ENCODE measurements at places on chromosomes 2 and 18.

- DNase-seq = no peak
These were observed 6.7 kb upstream of the SCYGR1 start for GRCh38 chr2:227394401-227394800.

DNA sequence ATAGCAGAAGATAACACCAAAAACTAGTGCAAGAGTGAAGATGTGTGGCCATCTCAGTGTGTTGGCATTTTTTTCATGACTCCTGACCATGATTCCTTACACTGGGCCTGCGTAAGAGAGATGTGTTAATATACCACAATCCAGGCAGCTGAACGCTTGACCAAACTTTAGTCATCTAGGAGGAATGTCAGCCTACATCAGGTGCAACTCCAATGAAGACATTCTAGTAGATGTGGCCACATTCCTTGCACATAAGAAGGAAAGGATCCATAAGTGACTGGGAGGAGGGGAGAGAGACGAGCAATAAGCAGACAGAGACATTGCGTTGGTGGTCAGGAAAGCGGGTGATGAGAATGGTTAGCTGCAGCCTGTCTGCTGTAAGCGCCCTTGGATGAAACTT lies 42.6 kb downstream of the CYRIA start:
- DNase-seq = no peak

DNA sequence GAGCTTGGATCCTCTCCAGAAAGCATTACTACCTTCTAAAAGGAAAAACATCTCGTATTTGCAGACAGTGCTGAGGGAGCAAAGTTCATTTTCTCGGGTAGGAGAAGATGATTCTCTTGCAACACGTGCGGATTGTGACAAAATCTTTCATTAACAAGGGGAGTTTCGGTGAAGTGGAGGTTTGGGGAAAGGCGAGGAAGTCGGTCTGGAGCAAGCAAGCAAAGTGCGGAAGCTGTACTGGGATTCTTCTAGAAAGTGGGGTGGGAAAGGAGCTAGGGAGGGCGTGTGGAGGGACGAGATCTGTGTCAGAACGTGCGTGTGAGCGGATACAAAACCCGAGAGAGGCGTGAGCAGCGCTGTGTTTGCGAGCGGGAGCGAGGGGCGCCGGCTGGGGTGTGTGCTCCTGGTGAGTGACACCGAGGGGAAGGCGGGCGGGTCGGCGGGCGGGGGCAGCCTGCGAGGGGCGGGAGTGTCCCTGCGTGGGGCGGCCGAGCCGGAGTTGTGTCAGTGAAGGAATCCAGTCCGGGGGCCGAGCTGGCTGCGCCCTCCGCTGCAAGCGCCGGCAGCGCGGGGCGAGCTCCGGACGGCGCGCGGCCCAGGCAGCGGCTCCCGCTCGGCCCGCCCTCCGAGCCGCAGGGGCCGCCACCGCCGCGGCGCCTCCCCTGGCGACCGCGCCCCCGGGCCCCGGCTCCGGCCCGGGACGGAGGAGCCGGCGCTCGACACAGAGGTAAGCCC lies at the start of gene SPATS2L:
SPATS2L (plus strand) TSS at position 498 of the 735 bp plus-strand sequence. CDS start 82,552 bp downstream, outside the sequence.
- DNase-seq = peak; percentile 37

GRCh38 chr2:20935168-20935775 lies 108.6 kb downstream of the APOB start:
- DNase-seq = no peak

DNA sequence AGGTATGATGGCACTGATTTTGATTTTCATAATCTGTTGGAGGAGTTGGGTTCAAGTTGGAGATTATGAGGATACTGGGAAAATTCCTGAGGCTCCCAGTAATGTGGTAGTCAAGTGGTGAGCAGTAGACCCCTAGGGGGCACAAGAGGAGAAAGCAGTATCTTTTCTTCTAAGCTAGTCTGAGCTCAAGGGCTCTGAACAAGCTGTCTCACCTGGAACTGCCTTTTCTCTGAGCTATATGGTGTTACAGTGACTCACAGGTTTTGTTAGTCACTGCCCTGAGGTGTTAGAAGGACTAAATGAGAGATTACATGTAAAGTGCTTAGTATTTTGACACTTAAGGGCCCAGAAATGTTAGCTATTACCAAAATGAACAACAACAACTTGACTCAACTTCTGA lies 42.2 kb downstream of the CD302 start:
- no peak for DNase-seq

DNA sequence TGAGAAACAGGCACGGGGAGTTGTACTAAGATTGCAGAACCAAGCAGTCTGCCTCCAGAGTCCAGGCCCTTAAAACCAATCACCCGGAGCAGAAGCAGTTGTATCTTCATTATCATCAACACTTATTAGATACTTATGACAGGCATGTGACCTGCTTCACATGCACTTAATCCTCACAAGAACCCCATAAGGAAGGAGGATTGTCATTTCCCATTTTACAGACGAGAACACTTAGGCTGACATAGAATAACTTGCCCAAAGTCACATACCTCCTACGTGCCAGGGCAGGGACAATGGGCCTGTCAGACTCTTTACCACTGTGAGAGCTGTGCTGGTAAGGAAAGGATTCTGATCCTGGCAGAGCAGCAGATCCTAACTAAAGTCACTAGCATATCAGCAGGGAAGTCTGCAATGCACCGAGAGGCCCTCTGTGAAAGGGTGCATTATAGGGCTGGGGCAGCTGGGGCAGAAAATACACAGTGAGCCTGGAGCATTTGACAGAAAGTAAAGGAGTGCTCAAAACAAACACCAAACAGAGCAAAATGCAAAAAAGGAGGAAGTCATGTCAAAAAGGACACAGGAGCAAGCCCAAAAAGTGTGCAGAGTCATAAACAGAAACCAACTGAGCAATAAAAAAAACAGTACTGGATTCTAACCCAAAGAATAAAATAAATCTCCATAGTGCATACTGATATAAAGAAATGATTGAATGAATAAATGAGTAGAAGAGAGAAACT lies 55.9 kb upstream of the SP3 start:
- no peak for DNase-seq

DNA sequence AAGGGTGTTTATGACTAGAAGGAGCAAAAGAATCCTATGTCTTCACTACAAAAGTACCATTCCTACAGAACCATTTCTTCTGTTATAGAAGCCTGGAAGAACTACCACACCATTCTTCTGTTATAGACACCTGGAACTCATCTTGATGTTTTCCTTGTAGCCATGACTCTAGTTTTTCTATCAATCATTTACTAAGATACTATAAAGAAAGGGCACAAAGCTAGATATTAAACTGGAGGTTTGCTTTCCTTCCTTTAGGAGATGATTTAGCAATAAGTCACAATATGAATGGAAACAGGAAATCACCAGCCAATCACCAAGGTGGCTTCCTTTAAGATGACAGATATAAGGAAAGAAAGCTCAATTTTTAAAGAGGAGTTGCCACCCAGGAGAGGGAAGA lies 100.3 kb upstream of the NEUROD1 start:
- no peak for DNase-seq

- no peak for DNase-seq
These were observed 57.6 kb upstream of the CABLES1 start for GRCh38 chr18:23077493-23078256.

- DNase-seq = no peak
These were observed 187.3 kb downstream of the FAM210A start for GRCh38 chr18:13539050-13539449.

DNA sequence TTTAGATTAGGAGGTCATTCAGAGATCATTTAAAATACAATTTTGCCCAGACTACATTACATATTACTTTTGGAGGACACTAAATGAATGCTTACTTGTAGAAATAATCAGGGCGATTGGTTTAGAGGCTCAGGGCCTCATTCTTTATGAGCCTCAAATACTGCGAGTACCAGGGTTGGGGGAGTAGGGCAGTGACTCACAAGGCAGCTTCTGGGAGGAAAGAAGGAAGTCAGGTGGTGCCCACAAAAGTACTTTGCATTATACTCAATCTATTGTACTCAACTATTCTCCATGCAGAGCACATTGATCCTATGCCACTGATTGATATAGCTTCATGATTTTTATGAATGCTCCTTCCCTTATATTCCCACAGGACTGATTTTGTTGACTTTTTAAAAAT lies 166.9 kb downstream of the SOCS6 start:
- DNase-seq = no peak

GRCh38 chr2:108625186-108625827 lies 91.0 kb downstream of the LIMS1 start:
- DNase-seq = no peak

- DNase-seq = no peak
These were observed 230.4 kb downstream of the MREG start for GRCh38 chr2:215782965-215783364.

GRCh38 chr2:208674919-208675318 lies 268.3 kb downstream of the PTH2R start:
- DNase-seq = no peak

- no peak for DNase-seq
These were observed 59.4 kb downstream of the ANKMY1 start for GRCh38 chr2:240498171-240498957.

- DNase-seq = no peak
These were observed 166.6 kb downstream of the RNF144A start for GRCh38 chr2:7083580-7084509.

DNA sequence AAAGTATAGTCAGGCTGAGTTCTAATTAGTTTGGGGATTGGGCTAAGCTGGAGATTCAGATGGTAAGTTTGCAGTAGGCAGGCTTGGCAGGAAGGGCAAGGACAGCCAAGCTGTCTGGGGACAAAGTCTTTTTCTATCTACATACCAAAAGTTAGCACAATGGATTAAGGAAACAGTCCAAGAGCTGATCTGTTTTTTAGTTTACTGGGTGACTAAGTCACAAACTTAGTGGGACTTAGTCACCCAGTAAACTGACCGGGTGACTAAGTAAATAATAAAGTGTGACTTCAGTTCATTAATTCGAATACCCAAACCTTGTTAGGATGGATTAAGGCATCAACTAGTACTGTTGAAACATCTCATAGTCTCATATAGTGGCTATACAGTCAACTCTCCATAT lies 1386.0 kb upstream of the CELF4 start:
- DNase-seq = no peak

- no peak for DNase-seq
These were observed 78.3 kb downstream of the STPG4 start for GRCh38 chr2:47076586-47077441.

GRCh38 chr2:207291625-207292252 lies 126.0 kb upstream of the KLF7 start:
- no peak for DNase-seq

DNA sequence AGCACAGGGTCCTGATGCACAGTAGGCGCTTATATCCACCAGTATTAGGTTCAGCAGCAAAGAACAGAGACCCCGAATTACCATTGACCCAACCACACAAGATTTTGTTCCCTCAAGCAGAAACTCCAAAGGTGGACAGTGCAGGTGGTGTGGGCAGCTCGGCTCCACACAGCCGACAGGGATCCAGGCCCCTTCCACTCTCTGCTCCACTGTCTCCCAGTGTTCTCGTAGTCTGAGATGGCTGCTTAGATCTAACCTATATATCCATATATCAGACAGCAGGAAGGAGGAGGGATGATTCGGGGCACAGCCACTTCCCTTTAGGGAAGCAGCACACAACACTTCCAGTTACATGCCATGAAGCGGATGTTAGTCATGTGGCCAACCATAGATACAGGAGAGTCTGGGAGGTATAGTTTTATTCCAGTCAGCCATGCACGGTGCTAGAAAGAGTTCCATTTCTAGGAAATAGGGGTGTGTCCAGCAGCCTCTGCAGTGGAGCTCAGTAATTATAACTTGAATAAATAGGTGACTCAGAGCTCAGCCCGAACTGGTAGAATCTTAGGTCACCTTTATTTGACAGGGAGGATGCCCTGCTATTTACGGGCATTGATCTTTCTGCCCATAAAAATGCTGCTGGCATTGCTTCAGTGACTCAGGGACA lies 158.9 kb downstream of the TWIST2 start:
- no peak for DNase-seq

GRCh38 chr2:202780514-202781021 lies 91.0 kb downstream of the ICA1L start:
- no peak for DNase-seq

GRCh38 chr2:2547451-2547850 lies 216.4 kb upstream of the MYT1L start:
- DNase-seq = no peak

GRCh38 chr2:111918383-111918806 lies 20.0 kb downstream of the MERTK start:
- DNase-seq = no peak

DNA sequence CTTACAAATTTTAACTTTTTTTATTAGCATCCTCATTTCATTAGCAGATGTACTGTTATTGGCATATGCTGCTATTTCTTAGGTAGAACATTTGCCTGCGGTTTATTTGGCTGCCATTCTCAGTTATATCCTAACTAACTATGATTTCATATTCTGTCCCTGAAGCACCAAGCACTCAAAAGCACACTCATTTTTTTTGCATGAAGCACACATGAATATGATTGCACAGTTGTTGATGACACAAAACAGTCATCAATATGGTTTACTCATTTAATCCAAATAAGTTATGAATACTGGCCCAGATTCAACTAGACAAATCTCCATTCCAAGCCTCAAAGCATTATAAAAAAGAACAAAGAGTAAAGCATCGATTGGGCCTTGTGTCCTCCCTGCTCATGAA lies 129.4 kb upstream of the CNTNAP5 start:
- DNase-seq = no peak

- DNase-seq = no peak
These were observed 622.3 kb downstream of the ADCYAP1 start for GRCh38 chr18:1526991-1527390.

GRCh38 chr2:2731101-2731815 lies 400.2 kb upstream of the MYT1L start:
- DNase-seq = no peak

DNA sequence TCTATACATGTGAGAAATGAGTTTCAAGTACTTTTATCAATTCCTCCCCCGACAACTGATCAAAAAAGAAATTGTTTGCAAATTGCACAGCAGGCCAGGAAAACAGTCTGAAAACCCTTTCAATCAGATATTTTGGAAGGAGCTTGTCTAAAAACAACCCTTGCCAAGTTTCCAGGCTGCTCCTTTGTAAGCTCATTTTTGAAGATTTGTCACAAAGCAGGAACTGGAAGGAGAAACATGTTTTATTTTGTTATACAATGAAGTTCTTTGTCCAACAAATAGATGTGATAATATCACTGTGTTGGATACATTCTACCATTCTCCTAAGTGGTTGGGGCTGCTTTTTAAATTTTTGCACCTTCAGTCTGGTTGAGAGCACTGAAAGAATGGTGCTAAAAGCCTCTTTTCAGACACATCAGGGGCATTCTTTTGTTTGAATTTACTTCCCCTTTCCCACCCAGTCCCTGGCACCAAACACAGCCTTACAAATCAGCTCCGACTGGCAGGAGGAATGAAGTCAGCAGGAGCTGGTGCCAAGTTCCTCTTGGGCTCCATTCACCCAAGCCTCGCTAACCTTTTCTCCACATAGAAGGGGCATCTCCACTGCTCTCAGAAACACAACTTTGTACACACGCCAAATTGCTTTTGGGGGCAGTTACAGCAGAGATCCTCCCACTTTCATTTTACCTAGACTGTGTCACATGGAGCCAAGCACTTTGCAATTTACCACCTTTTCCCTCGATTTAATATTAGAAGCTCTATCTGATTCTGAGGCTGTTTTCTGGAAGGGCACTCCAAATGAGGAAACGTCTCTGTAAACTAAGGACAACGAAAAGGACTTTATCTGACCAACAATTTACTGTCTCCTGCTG lies 88.0 kb downstream of the C1D start:
- no peak for DNase-seq

All from stimulated activated CD8-positive, alpha-beta memory T cell treated with anti-CD3 and anti-CD28 coated beads, Interleukin-15, amount 100 ng/mL, for 48 hours (primary cell).